ENCODE measurements at places on chromosomes 3 and 15.

GRCh38 chr3:115248274-115248673 lies 101.2 kb upstream of the ZBTB20 start:
- DNase-seq, result no peak

- DNase-seq, result no peak
Observed at GRCh38 chr15:46088486-46089445, 453.9 kb downstream of the SQOR start.

- no peak for DNase-seq
Observed at GRCh38 chr15:94026458-94027304, 204.7 kb upstream of the MCTP2 start.

- no peak for DNase-seq
Observed at GRCh38 chr3:101182734-101183133, 137.6 kb downstream of the IMPG2 start.

DNA sequence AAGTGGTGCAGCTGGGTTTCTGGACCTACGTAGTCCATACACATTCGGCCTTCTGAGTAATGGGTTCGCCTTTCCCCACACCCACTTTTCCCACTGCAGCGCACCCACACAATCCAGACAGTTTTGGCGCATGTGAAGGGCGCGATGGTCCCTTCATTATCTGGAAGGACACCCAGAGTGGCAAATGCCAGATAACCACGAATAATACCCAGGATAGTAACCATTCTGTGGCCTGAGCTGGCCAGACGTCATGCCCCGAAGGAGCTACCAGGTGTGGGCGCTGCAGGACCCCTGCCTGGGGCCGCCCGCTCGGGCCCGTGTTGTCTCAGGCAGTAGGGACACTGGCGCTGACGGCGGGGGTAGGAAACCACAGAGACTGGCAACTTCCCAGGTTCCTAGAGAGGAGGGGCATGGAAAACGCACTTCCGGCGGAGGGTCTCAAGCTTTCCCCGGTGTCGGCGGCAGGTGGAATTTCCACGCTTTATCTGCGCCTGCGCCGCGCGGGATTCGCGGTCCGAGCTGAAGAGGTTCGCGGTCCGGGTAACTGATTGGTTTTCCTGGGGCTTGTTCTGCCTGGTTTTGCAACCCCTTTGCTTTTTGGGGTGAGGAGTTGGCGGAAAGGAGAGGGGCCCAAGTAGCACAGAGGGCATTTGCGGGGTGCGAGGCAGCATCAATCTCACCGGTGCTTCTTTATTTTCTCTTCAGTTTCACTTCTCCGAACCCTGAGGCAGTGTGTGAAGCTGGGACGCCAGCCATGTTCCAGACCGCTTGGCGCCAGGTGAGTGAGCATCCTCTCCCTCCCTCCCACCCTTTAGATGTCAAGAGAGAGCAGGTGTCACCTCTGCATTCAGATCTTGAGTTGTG lies at the start of gene ZNF620:
ZNF620 (plus strand) TSS at position 441 of the 864 bp plus-strand sequence; CDS start at position 755, 314 bp downstream.
- peak; percentile 42 for DNase-seq

DNA sequence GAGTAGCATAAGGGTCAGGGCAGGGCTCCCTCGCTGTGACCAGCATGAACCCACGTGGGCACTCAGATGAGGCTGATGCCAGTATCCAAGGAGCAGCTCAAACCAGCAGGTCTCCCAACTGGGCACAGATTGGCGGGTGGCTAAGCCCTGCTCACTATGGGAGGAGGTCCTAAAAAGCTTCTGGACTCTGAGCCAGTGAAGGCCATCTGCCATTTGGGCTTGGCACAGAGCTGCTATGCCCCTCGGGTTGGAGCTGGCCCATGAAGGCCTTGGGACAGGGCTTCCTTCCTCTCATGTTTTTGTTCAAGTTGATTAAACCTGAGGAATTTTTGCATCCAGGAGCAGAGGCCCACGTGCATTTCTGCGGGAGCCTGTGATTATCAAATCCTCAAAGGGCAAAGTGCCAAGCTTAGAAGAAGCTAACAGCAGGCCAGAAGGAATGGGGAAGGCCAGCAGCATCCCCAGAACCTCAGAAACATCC lies 4.3 kb upstream of the STRA6 start:
- no peak for DNase-seq

DNA sequence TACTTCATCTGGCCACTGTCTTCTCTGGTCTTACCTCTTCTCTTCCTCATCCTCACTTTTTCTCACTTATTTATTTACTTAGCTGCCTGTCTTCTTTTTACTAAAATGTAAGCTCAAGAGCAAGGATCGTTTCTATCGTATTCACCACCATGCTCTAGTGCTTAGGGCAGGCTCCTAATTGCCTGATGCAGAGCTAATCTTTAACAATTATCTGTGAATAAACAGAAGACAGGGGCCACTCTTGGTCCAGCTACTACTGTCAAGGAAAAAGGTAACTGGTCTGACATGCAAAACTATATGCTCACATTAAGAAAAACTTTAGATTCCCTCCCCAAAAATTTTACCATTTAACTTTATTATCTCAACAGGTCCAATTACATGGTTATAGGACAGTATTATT lies 17.5 kb downstream of the PIK3R4 start:
- DNase-seq, result no peak

DNA sequence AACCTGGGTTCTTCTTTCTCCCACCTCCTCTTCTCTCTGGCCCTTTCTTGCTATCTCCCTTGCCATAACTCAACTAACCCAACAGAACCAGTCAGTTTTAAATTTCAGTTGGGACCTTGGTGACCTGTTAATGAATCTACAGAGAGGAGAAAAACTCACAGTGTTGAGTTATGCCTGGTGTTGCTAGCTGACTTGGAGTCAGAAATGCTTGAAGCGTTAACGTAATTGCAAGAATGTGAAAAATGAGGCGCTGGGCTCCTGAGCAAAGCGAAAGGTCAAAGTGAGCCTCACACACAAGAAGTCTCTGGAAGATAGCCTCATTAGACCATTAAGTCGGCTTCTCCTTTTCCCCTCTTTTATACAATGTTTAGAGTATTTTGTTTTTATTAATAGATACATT lies 18.4 kb downstream of the MEIS2 start:
- DNase-seq, result no peak

DNA sequence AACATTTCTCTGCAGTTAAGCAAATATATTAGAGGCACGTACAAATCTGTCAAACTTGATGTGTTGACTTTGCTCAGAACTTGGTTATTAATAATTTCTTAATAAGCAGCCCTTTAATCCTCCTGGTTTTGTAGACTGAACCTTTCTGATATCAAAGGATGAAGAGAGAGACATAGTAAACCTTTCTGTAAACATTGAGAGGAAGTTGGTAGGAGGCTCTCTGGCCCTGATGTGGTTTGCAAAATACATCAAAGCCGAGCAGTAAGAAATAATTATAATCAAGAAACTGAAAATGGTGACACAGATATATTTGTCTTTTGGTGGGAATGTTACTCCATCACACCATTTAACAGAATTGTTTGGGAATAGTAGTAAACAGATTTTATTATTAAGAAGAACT lies 111.9 kb downstream of the OXSM start:
- DNase-seq, result no peak

- DNase-seq, result no peak
Observed at GRCh38 chr15:76208786-76209424, 102.4 kb downstream of the ETFA start.

GRCh38 chr3:40737343-40737742 lies 212.6 kb downstream of the ZNF621 start:
- no peak for DNase-seq

- no peak for DNase-seq
Observed at GRCh38 chr15:57061281-57061680, 142.8 kb downstream of the TCF12 start.

- no peak for DNase-seq
Observed at GRCh38 chr3:196050597-196050996, 31.3 kb downstream of the TFRC start.

- no peak for DNase-seq
Observed at GRCh38 chr15:66149871-66150270, 103.7 kb downstream of the MEGF11 start.

- no peak for DNase-seq
Observed at GRCh38 chr3:119362940-119363725, 69.0 kb downstream of the ARHGAP31 start.

- no peak for DNase-seq
Observed at GRCh38 chr3:56137415-56137814, 330.9 kb downstream of the ERC2 start.

- DNase-seq, result no peak
Observed at GRCh38 chr3:107962946-107963345, 127.9 kb downstream of the CD47 start.

DNA sequence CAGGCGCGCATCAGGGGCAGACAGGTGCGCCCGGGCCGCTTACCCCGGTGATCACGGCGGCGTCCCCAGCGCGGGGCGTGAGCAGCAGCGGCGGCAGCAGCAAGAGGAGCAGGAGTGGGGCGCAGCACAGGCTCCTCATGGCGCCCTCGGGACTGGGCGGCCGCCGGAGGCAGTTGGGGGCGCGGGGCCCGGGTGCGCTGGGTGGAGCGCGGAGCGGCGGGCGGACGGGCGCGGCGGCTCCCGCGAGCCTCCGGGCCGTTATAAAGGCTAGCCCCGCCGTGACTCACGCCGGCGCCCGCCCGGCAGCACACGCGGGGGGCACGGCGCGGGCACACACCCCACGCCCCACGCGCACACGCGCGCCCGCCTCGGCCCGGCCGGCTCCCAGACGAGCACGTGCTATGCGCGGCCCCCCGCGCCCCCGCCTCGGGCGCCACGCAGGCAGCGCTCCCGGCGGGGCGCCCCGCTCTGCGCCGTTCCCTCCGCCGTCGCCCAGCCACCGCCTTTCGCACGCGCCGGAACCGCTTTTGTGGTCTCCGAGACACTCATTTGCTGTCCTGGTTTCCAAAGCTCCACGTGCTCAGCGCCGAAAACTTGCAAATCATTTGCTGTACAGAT lies at the start of gene PROK2:
PROK2 (minus strand) TSS at position 235 of the 618 bp plus-strand sequence; CDS start at position 139, 96 bp downstream.
- no peak for DNase-seq

- DNase-seq, result no peak
Observed at GRCh38 chr3:69236812-69237707, 114.7 kb upstream of the LMOD3 start.

GRCh38 chr3:13708301-13708700 lies 159.4 kb downstream of the FBLN2 start:
- DNase-seq, result no peak

DNA sequence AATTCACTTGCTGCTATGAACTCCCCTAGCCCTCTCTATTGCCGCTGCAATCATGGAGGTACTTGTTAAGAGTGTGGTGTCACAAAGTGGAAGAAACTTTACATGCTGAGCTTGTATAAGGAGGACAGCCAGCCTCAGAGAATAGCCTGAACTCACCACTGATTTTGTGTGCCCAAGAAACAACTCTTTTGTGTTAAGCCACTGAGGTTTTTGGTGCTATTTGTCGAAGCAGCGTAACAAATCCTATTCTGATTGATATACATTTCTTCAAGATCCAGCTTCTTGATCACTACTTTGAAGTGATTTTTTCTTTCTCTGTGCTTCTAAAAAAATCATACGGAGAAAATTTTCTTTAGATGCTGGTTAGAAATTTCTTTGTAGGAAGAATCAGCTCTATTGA lies 132.4 kb downstream of the MEIS2 start:
- no peak for DNase-seq

DNA sequence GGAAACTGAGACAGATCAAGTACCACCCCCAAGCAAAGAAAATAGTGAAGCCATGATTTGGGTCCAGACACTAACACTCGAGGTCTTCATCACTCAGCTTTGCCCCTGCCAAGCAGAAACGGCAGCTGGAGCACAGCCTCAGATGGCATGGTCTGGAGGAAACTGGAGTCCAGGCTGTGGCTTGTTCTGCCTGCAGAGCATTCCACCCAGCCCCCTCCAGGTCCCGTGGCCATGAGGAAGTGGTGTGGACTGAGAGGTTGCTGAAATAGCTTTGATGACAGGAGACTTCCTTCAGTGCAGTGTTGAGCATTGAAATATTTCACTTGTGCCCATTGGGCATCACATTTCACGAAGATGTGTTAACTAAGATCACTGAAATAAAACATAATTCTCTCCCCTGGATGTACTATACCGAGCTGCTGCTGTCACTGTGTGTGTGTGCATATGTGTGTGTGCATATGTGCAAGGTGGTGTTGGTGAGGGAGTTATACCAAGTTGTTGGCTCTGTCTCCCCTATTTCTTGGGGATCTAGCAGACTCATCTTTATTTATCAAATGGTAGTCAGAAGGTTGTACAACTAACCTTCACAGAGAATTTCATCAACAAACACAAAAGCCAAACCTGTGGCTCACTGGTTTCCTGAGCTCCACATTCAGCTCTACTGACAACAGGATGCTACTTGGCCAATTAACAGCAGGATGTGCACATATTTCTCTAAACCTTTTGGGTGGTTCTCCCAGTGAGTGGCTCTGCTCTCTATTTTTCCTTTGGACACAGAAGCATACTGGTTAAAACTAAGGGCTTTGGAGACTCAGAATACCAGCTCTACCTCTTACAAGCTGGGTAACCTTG lies 660.1 kb upstream of the CFAP20DC start:
- DNase-seq, result no peak

DNA sequence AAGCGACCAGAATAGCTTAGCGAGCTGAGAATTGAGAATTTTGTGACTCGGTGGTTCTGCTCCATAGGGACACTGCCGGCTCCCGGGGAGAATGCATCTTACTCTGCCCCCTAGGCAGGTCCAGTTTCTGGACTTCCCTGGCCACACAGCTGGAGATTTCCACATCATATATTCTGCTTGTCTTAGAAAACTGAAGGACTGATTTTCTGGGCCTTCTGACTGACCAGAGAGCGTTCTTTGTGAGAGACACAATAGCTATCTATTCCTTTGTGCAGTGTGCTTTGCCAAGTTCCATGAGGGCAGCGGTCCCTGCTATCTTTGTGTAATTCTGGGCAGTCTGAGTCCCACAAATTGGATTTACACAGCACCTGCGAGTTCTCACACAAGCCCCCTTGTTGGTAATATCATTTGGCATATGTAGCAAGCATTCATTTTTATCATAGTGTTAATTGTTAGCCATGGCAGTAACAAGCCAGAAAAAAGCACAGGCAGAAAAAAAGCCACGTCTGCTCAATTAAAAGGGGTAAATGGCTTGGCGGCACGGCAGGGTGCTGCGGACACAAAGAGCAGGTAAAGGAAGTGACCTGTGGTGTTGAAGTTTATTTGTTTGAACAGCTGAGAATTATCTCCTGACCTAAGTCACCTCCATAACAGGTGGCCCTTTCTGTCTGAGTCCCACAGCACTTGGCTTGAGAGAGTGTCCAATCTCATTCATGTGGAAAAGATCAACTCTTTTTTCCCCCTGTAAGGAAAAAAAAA lies 688.7 kb downstream of the TUSC7 start:
- no peak for DNase-seq

Data from stimulated activated CD8-positive, alpha-beta memory T cell treated with anti-CD3 and anti-CD28 coated beads, Interleukin-4, amount 100 ng/mL, for 1 hour (primary cell).